Activated CD4-positive, alpha-beta memory T cell treated with anti-CD3 and anti-CD28 coated beads, Interleukin-2, amount 10 ng/mL, durations not matched to agents 7 days and 5 days (primary cell): ENCODE measurements at places on chromosomes 5 and 9. TPM values are rescaled to one million over a fixed set of nuclear protein-coding genes. Genes with fewer than 3 reads are reported as not detected.

Gene IFNA21
- not detected for total RNA-seq

Gene ARHGAP26
- 14.8 TPM for total RNA-seq

Gene ATP10B
- total RNA-seq: not detected

Gene LCN9
- total RNA-seq: not detected

Gene CDH9
- not detected for total RNA-seq

Gene PAPPA
- not detected for total RNA-seq

Gene IL3
- total RNA-seq: 1.4 TPM

Gene GAS1
- total RNA-seq: 0.25 TPM

Gene RGS3
- total RNA-seq: 24.0 TPM

Gene PRRC1
- 44.4 TPM for total RNA-seq

Gene PCDHGB3
- 0.10 TPM for total RNA-seq

Gene FOXD4L6
- not detected for total RNA-seq

Gene LCP2
- total RNA-seq: 304 TPM

Gene SLCO6A1
- not detected for total RNA-seq

Gene TMEM174
- not detected for total RNA-seq
